K562 (cell line): ENCODE measurements at places on chromosomes 11 and 22.
A peak's percentile ranks its signal among the peaks of the same experiment; 100 is the strongest.

DNA sequence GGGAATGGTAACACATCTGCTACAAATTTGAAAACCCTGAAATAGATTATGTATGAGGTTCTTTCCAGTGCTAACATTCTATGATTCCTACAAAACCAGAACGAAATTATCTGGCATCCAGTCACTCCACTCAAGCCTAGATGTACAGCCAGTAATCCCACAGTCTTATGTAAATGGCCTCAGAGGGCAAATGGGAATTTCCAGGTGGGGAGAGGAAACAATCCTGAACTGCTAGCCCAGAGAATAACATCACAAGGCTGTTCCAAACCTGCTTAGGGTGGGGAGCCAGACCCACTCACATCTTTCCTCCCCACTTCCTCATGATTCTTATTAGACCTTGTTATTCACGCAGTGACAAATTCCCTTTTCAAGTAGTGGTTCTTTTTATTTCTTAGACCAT lies 3.5 kb downstream of the FIBIN start:
- DNase-seq: no peak

- DNase-seq: no peak
Observed at GRCh38 chr11:15114501-15115475, at the start of gene INSC. TSS of gene INSC (plus strand) at chr11:15114923. CDS start at chr11:15149175, 34,252 bp downstream.

- no peak for DNase-seq
Observed at GRCh38 chr11:128246810-128247594, 340.4 kb downstream of the ETS1 start.

- no peak for DNase-seq
Observed at GRCh38 chr22:46007003-46007847, 30.3 kb upstream of the WNT7B start.

- no peak for DNase-seq
Observed at GRCh38 chr11:11468954-11469353, 115.9 kb upstream of the CSNK2A3 start.

DNA sequence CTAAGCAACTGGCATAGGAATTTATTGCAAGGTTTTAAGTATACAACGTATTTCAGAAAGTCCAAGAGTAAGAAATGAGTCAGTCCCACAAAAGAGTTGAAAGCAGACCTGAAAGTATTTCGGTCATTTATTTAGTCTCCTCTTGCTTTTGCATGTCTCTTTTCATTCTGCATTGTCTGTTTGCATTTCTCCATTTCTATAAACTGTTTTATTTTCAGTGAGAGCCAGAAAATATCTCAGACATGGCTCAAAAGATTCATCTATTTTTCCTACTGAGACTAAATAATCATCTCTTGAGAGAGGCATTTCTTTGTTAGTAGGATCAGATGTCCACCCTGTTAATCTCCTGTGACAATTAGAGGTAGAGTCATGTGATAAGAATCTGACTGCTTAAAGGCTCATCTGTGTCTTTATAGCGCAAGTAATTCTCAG lies 219.1 kb upstream of the CCDC179 start:
- DNase-seq: no peak

DNA sequence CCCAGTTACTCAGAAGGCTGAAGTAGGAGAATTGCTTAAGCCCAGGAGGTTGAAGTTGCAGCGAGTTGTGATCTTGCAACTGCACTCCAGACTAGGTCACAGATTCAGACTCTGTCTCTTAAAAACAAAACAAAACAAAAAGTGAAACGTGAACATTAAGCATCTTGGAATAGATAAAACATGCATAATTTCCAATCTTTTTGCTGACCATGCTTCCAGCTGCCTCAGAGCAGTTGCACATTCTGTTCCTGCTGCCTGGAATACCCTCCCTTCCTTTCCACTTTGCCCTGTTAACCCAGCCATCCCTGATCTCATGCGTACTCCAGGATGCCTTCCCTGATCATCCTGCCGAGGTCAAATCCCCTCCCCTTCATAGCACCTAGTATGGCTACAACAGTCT lies 718 bp upstream of the CCDC88B start:
- no peak for DNase-seq

GRCh38 chr22:22687638-22688500 lies 43.5 kb downstream of the GGTLC2 start:
- peak; percentile 90 for DNase-seq

DNA sequence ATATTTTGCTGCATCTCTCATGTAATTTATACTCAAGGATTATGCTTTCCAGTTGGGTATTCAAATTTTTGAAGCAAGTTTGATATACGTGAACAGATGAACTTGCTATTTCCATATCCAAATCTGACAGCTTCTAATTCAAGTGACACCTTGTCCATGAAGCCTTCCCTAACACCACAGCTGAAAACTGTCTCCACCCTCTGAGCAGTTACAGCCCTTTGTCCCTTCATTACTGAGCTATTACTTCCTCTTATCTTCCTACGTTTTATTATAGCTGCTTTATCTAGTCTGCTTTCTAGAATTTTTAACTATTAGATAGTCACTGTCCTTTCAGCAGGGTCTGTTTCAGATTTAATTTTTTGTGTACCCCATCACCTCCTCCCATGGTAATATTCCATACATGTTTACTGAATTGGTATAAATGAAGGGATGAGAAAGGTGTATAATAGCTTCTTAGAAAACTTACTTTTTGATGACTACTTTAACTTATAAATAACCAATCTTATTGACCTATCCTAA lies 13.3 kb upstream of the PRSS23 start:
- no peak for DNase-seq

DNA sequence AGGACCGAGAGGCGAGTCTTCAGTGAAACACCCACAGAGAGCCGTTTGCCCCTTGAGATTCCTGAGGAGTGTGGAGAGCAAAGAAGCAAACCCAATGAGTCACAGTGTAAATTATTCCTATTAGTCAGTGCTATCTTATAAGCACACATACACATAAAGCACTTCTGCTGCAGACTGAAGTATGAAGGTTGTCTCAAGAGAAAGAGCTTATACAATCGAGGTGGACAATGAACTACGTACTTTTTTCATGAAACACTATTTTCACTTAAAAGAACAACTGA lies 37.3 kb downstream of the GALNT18 start:
- no peak for DNase-seq

DNA sequence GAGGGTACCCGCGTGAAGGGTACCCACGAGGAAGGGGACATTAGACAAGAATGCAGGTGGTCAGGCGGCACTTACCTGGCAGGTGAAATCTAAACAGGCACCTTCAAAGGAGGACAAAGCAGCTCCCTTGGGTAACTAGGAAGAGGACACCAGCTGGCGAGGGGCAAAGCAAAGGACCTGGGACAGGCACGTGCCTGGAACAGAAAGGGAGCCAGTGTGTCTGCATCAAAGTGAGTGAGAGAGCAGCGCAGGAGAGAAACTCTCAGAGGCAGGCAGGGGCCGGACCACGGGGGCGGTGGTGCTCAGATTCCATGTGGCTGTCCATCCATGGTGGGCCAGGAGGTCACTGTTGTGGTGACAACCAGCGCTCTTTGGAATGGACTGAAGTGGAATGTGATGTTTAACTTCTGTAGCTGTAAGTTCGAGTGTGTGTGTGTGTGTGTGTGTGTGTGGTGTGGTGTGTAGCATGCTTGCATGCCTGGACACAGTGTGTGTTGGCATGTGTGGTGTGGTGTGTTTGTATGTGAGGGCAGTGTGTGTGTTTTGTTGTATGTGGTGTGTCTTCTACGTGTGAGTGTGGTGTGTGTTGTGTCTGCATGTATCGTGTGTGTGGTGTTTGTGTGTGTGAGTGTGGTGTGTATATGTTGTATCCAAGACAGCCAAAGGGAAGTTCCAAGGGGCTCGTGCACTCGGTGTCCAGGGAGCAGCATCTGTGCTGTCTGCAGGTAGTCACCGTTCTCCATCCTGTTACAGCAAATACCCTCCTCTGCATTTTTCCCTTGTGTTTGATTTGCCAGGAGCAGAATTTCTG lies 86.4 kb downstream of the CDKN1C start:
- DNase-seq: no peak

DNA sequence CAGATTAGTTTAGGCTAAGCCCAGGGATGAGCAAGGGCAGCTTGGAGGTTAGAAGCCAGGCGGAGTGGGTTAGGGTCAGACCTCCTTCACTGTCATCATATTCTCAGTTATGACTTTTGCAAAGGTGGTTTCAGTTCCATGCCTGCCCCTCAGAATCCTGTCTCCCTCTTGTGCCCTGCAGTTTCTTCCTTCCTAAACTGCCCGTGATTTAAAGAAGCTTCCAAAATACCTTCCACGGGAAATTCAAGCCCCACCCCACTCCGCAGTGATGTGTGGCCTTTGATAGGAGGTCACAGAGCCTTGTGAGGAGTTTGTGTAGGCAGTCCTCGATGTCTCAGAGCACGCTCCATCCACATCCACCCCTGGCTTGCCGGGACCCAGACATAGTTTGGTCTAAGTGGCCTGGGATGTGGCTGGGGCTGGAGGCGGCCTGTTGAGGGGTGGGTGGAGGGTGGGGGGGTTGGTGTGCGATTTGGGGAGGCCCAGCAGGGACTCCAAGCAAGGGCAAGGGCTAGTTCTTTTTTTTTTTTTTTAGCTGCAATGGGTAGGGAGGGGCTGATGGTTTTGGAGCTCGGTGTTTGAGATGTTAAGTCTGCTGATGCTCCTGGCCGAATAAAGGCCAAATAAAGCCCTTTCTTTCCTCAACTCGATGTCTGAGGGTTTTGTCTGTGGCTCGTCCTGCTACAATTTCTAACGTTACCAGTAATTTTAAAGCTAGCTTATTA lies 1.6 kb upstream of the IFITM1 start:
- peak; percentile 56 for DNase-seq

DNA sequence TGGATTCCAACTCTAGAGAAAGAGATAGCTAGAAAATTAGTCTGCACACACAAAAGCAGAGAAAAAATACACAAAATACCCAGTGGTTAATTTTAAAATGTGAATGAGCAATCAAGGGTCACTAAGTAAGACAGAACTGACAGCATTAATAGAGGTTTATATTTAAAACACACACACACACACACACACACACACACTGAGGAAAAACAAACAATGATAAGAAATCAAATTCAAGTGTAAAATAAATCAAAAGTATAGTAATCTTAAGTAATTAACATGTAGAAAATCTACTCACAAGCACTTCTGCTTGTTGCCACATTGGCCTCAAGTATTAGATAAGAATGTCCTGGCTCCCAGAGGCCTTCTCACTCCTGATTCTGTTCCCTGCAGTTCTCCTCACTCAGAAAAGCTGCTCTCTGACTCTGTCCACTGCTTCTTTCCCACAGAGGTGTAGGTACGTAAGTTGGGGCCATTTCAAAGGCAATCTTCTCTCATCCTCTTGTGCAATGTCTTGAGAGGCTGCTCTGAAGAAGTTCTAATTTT lies 33.3 kb upstream of the OLFML1 start:
- DNase-seq: no peak

GRCh38 chr22:48350456-48350855 lies 1477.2 kb downstream of the BRD1 start:
- no peak for DNase-seq

DNA sequence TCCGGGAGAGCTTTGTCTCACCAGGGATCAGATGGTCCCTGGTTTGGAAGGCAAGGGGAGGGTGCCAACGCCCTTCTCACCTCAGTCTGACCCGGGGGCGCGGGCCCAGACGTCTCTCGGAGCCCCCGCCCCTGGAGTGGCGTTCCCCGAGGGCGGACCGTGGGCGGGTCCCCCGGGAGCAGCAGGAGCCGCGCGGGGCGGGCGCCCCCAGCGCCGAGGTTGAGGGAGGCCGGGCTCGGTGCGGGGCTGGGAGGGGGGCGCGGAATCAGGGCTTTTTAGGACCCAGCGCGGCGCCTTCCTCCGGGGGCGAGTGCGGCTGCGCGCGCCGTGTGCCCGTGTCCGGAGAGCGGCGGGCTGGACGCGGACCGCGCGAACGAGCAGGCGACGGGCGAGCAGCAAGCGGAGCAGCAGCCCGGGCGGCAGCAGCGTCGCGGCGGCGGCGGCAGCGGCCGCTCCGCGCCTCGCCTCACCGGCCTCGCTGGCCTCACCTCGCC lies at the start of gene KCNC1:
Gene KCNC1 (plus strand): TSS at position 364 of the 494 bp plus-strand sequence. CDS start 1,222 bp downstream, outside the sequence.
- DNase-seq: peak; percentile 48
